ENCODE measurements at places on chromosomes 1 and 21. TPM values are rescaled to one million over a fixed set of nuclear protein-coding genes. Genes with fewer than 3 reads are reported as not detected.

GRCh38 chr1:245560316-245560859 is 405.6 kb downstream of the KIF26B start:
- no peak for DNase-seq

- DNase-seq = no peak
These were observed 23.2 kb downstream of the INSL5 start for GRCh38 chr1:66777831-66778230.

GRCh38 chr1:244941121-244941520 is 76.8 kb upstream of the HNRNPU start:
- DNase-seq = no peak

GRCh38 chr1:202588503-202589189 is 121.6 kb downstream of the SYT2 start:
- no peak for DNase-seq

- no peak for DNase-seq
These were observed 42.5 kb upstream of the MTF1 start for GRCh38 chr1:37901893-37902225.

DNA sequence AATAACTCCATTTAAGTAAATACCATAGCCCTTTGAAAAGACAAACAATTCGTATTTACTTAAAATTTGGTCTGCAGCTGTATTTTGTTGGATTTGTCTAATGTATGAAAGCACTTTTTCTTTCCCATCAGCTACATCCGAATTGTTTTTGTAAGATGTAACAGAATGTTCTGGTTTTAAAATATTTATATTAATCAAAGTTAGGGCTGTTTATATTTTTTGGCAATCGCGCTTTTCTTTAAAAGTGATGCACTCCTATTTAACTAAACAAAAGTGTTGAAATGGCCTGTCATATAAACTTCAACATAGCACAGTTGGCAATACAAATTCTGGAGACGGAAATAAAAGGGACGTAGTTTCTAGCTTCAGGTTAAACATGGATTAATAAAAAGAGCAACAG is 216.3 kb upstream of the ADGRL2 start:
- no peak for DNase-seq

GRCh38 chr1:180192172-180192571 is 37.5 kb downstream of the QSOX1 start:
- no peak for DNase-seq

GRCh38 chr1:103326595-103326994 is 198.9 kb upstream of the RNPC3 start:
- DNase-seq = no peak

DNA sequence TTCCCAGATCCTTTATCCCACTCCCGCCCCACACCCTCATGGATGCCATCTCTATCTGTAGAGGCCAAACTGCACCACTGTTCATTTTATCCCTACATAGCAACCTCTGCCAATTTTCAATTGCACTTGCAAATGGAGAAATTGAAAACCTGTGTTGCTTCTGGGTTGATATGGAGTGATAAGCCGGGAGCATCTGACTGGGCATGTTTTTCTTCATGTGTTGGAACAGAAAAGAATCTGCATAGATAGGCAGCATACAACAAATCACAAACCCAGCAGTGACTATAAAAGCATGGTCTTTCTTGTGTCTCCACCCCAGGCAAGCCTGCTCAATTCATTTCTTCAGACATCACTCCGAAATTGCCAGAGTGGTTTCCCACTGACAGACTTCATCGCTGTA is 608.8 kb upstream of the CAMK1G start:
- DNase-seq = no peak

DNA sequence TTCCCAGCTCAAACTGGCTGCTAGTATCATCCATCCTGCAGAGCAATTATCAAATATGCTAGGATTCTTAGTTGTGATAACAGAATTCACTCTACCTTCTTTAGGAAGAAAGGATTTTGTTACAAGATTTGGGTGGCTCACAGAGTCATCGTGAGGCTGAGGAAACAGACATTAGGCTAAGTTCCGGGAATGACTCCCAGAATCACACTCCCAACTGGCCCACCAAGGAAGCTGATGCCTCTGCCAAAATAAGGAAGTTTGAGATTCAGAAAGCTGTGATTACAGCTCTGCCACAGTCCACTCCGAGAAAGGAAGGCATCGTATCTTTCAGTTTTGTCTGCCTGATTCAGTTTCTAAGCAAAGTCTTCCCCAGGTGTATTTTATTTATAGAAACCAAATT is 50.6 kb upstream of the LYPLAL1 start:
- DNase-seq = no peak

DNA sequence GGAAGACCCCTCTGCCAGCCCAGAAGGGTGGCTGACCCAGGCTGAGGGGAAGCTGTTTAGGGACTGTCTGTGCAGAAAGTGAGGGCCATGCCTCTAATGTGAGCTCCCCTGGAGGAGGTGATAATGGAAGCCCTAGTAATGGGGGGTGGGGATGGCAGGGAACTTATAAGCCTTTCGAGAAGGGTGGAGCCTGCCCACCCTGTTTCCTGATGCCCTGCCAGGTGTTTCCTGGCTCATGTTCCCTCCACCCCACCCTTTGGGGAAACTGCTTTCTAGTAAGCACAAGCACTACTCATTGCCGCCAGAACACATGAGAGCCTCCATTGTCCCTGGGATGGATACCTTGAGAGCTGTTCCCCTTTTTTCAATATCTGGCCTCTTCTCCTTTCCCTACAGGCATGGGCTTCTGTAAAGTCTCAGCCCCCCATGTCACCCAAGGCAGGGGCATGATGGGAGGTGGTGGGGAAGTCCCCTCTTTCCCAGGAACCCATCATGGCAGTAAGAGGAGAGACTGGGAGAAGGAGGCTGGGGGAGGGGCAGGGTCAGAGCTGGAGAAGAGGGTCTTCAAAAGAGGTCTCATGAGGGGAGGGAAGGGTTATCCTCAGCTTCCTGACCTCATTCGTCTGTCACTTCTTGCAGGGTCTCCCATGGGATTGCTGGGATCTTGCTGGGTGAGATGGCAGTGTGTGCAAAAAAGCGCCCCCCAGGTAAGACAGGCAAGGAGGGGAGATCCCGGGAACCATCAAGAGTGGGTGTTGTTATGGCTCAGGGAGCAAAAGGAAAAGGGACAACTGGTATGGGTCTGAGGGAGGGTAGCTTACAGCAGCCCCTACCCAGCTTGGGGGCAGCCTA is 2.4 kb downstream of the ATP8B2 start:
- no peak for DNase-seq

DNA sequence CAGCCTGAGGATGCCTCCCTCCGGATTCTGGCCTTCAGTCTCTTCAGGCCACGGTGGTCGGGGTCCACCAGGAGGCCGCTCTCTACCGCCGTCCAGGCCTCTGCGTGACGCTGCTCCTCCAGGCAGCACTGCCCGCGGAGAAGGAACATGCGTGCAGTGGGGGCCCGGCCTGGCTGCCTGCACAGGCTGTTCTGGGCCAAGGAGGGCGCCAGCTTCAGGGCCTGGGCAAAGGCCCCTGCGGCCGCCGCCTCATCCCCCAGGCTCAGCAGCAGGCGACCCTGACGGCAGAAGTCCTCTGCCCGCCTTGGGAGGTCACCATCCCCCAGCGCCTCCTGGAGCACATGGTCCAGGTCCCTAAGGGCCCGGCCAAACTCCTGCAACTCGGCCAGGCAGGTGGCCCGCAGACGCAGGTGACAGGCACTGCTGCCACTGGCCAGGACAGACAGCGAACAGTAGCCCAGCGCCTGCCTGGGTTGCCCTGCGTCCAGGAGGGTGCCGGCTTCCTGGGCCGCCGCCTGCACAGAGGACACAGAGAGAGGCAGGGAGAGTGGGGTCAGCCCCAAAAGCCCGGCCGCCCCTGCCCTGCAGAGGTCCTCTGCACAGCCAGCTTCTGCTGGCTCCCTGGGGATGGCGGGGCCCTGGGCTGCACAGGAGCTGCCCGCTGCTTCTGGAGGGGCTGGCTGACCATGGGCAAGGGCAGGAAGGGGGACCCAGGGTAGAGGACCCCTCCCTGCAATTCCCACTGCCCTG is 8.7 kb upstream of the MMEL1 start:
- no peak for DNase-seq

- no peak for DNase-seq
These were observed 79.4 kb downstream of the SSBP3 start for GRCh38 chr1:54326543-54327385.

- DNase-seq = no peak
These were observed 743 bp downstream of the CD52 start for GRCh38 chr1:26318338-26319064.

- peak; percentile 27 for DNase-seq
These were observed 99.4 kb upstream of the SLC45A1 start for GRCh38 chr1:8218351-8219092.

GRCh38 chr1:226384040-226384439 is 23.9 kb downstream of the PARP1 start:
- DNase-seq = no peak

DNA sequence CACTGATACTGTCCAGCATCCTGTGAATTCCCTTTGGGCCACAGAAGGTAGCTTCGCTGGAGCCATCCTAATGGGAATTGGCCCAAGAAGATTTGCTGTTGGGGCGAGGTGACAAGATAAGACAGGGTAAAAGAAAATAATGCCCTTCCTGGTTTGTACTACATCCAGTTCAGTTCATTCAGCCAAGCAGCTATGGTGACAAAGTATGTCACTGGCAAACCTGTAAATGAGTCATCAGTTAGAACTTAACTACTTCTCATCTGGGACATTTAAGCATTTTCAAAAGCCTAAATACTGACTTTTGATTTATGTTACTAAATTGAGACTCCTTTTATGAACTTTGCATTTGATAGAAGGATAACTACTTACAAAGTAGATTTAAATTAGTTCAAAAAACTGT is 54.2 kb downstream of the WDR64 start:
- peak; percentile 37 for DNase-seq

GRCh38 chr21:43619856-43620255 is 39.4 kb downstream of the HSF2BP start:
- no peak for DNase-seq

Gene PKP1
- 155 TPM for polyA plus RNA-seq

Gene KRTAP20-3
- not detected for polyA plus RNA-seq

Gene LCE3E
- polyA plus RNA-seq = 0.19 TPM

Gene TTLL10
- not detected for polyA plus RNA-seq

Gene CLCA1
- not detected for polyA plus RNA-seq

Gene OPTC
- not detected for polyA plus RNA-seq

Gene ANGPTL1
- polyA plus RNA-seq = not detected

Gene FBLIM1
- 141 TPM for polyA plus RNA-seq

Gene PSMB4
- 412 TPM for polyA plus RNA-seq

Gene OR14K1
- polyA plus RNA-seq = not detected

Gene CA6
- polyA plus RNA-seq = 0.08 TPM

All from mammary epithelial cell (primary cell).